Fibroblast of the aortic adventitia (primary cell): ENCODE measurements at places on chromosomes 12 and 14.

DNA sequence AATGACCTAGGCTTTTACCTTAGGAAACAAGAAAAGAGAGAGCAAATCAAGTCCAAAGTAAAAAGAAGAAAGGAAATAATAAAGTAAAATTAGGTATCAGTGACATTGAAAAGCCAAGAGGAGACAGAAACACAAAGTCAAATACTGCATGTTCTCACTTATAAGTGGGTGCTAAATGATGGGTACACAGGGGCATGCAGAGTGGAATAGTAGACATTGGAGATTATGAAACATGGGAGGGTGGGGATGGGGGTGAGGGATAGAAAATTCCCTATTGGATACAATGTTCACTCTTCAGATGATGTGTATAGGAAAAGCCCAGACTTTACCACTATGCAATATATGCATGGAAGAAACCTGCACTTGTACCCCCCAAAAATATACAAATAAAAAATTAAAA is 35.1 kb upstream of the CLMN start:
- DNase-seq: no peak

DNA sequence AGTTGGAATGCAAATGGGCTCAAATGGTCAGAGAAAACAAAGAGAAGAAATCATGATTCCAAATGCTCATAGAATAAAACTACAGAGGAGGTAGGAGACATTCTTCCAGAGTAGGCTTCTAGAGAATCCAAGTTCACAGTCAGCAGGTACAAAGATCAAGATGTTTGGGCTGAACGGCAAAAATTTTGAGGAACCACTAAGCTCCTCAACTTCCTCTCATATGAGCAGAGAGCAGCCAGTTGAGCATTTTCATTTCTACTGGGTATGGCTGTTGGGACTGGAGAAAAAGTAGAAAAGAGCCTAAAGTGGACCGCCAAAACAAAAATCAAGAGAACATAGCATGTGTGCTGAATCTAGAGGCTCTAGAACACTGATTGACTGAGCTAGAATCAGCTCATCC is 73.8 kb upstream of the ARID2 start:
- no peak for DNase-seq

- DNase-seq: no peak
Measured at GRCh38 chr12:4947253-4947652, 37.5 kb downstream of the KCNA1 start.

GRCh38 chr14:63269561-63270225 is 49.0 kb downstream of the GPHB5 start:
- DNase-seq: peak; percentile 30

GRCh38 chr12:119149270-119149669 is 29.5 kb upstream of the HSPB8 start:
- no peak for DNase-seq

GRCh38 chr14:24895622-24896021 is 154.3 kb downstream of the STXBP6 start:
- no peak for DNase-seq

DNA sequence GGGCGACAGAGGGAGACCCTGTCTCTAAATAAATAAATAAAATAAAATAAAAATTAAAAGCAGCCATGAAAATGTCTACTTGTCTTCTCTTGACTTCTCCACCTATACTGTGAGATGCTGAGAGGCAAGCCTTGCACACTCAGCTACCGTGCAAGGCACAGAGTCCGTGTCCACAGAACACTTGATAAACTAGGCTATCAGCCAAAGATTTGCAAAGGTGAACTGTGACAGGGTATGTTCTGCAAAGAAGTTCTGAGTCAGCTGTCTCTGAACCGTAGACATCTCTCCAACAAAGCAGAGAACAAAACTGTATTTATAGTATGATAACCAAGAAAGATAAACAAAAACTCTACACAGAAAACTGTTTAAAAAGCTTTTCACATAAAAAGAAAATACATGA is 35.5 kb downstream of the STXBP6 start:
- DNase-seq: no peak

- DNase-seq: peak; percentile 28
Measured at GRCh38 chr12:121810833-121811433, 7.1 kb downstream of the SETD1B start.

GRCh38 chr14:100599981-100600380 is 12.8 kb upstream of the BEGAIN start:
- no peak for DNase-seq

DNA sequence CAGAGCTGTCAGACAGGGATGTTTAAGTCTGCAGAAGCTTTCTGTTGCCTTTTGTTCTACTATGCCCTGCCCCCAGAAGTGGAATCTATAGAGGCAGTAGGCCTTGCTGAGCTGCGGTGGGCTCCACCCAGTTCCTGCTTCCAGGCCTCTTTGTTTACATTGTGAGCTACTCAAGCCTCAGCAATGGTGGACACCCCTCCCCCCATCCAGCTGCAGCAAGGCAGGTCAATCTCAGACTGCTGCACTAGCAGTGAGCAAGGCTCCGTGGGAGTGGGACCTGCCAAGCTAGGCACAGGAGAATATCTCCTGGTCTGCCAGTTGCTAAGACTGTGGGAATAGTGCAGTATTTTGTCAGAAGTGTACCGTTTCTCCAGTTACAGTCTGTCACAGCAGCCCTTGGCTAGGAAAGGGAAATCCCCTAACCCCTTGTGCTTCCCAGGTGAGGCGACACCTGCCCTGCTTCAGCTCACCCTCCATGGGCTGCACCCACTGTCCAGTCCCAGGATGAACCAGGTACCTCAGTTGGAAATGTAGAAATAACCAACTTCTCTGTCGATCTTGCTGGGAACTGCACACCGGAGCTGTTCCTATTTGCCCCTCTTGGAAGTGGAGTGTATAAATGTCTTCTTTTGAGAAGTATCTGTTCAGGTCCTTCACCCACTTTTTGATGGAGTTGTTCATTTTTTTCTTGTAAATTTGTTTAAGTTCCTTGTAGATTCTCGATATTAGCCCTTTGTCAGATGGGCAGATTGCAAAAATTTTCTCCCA is 213.5 kb upstream of the SLC38A2 start:
- DNase-seq: peak; percentile 70
